ENCODE measurements at places on chromosomes 6 and 20.

GRCh38 chr6:99579781-99580180 lies 11.3 kb upstream of the CCNC start:
- no peak for DNase-seq

DNA sequence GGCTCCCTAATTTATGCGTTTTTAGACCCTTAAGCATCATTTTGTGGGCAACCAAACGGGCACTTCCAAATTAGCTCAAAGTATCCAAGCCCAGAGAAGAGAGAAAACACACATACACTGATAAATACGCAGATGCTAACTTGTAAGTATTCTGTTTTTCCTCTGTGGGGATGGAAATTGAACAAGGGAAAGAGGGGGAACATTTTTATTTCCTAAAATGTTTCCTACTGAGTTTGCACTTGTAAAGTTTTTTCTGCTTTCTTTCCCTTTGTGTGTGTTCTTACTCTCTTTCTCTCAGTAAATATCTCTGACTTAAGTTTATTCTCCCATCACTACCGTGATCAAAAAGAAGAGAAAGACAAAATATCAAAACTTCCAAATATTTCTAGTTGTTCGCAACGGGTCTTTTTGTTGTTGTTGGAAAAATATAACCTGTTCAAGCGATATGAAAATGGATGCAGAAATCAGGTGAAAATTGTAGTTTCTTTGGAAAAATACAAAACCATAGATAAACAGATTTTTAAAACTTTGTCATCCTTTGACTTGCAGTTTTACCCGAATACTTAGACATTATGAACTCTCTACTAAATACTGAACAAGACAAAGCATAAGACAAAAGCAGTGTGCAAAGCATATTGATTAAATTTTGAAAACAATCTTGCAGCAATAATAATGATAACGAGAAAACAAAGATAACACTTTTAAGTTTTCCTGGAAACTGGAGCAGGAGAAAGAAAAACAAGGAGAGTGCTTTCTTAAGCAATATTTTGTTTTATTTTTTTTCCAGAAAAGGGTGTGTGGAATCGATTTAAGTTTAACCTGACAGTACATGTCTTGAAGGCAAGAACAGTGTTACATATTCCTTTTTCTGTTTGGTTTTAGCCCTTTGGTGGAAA lies 1.0 kb upstream of the NKX2-4 start:
- DNase-seq, result no peak

GRCh38 chr6:163313981-163314380 lies 100.5 kb upstream of the QKI start:
- DNase-seq, result no peak

DNA sequence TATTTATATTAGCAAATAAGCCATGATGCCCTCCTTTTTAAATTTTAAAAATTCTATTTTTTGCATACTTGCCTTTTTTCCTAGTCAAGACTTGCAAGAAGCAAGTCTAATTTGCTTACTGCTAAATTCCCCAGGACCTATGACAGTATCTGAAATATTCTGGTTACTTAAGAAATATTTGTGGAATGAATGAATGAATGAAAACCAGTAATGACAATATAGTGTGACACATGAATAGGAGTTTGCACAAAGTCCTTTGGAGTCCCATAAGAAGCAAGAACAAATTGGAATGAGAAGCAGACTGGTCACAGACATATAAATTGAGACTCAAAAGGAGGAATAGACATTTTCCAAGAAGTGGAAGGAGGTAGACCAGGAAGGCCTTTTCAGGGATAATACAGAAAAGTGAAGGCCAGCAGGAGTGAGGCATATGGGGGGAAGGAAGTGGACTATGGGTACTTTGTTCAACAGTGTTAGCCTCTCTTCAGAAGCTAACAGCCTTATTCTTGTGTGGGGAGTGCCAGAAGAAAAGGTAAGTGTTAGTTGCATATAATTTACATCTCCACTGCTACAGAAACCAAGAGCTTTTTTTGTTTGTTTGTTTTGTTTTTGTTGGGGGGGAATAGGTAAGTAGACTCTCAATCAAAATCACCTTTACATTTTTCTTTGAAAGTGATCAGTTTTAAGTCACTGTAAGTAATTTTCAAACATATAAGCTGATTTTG lies 93.6 kb upstream of the FAM184A start:
- DNase-seq, result no peak

DNA sequence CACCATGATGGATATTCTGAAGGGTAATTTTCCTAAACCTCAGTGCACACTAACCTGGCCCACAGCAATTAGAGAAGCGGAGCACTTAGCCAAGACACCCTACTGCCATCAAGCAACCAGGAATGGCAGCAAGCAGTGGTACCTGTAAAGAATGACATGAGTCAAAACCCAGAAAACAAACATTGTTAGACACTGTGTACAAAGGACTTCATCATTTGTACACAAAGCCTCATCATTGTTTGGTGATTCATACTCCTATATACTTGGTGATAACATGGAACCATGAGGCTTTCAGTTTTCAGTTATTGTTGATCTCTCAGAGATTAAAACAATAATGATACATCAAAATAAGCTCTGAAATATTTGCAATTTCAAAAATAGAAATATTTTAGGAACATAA lies 74.6 kb downstream of the MLIP start:
- DNase-seq, result no peak

- DNase-seq, result no peak
Observed at GRCh38 chr20:54995553-54995952, 520.2 kb downstream of the DOK5 start.

GRCh38 chr6:2353412-2354137 lies 108.2 kb upstream of the GMDS start:
- peak; percentile 8 for DNase-seq

DNA sequence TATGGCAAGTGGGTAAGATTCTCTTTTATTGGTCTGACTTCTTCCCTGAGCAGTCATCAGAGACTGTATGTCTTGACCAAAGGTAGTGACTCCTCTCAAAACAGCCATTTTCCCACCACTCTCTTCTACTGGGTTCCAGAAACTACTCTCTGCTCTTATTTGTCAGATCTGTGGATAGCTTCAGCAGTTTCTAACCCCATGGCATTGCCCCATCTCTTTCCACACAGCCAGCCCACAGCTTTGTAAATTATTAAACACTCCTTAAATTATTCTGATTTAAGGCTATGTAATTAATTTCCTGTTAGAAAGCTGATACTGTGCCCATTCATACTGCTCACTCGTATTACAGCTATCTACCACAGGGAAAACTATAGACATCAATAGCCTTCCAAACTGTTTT lies 138.4 kb upstream of the CNR1 start:
- no peak for DNase-seq

DNA sequence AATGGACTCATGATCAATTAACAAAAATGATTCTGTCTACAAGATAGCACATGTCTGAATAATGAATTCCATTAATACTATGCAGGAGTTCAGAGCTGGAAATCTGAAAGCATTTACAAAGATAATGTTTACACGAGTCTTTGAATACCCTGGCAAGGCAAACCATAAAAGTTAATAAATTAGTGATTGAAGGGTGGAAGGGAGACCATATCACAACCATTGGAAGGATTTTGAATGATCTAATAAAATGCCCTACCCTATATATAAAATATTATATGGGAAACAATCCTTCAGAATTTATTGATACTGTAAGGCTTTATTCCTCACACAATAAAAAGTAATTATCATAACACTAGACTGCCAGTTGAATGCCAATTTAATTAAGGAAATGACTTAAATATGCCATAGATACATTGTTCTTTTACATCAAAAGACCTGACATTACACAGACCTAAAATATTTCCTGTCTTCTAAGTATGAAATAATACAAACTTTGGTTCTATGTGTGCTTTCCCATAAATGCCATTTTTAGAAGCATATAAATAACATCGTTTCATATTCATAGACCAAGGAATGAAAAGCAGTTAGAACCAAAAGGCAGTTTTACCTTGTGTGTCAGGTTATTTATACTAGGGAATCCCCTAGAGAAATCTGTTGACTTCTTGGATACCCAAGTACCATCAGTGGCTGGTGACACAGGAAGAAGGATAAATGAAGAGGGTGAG lies 249.2 kb upstream of the MARCKS start:
- DNase-seq, result no peak

DNA sequence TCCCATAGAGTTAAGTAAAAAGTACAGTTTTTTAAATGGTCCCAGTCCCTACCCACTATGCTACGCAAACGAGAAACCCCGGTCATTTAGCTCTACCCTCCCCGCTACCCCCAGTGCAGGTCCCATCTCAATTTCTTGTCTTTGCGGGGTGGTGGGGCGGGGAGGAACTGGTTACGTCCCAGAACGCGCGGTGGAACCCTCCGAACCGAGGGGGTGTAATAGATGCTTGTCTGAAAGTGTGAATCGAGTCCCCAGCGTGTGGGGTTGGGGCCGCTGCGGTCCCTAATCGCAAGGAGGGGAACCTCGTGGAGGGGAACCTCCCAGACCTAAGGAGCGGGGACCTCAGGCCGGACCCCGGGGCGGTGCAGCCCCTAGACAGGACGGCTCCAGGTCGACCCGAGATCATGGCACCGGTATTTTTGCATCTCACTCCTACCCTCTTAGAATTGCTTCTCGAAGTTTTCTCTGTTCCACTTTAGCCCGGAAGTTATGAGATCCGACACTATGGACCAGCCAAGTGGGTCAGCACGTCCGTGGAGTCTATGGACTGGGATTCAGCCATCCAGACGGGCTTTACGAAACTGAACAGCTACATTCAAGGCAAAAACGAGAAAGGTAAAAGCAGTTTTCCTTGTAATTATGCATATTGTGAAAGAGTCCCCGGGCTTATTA lies 779 bp downstream of the HEBP2 start:
- no peak for DNase-seq

GRCh38 chr6:118296129-118296901 lies 251.8 kb upstream of the PLN start:
- no peak for DNase-seq

DNA sequence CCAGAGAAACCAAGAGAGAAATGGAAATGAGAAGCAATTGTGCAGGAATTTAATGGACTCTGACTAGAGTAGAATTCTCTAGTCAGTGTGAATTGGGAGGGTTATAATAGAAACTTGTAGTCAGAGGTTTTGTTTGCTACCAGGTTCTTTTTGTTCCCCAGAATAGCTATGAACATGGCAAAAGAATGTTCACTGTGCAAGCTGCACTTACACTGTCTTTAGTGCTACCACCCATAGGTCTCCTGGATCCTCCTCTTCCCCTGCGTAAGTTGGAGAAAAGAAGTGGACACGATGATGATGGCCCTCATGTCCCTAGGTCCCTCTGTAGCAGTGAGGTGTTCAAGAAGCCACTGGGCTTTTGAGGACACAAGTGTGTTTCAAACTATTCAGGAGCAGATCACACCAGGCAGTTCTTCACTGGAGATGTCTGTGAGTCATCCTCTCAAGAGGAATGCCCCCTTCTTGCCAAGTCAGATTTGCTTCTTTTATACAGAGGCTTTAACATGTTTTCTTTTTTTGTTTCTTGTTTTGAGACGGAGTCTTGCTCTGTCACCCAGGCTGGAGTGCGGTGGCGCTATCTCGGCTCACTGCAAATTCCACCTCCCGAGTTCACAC lies 47.6 kb upstream of the SMIM8 start:
- no peak for DNase-seq

GRCh38 chr6:99661870-99662269 lies 55.2 kb downstream of the PRDM13 start:
- DNase-seq, result no peak

DNA sequence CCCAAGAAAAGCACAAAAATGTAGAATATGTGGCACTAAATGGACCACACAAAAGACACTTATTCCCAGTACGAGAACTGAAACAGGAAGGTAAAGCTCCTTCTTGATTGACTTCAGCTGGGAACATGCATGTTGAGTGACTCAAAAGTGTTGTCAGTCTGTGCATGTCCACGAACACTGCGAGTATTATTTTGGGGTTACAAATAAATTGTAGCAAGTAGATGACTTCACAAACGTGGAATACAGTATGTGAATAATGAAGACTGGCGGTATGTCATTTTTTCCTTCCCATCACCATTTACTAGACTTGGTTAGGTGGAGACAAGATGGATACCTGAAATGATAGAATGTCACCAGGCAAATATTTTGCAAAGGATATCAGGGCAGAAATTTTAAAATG lies 45.4 kb downstream of the L3MBTL3 start:
- DNase-seq, result no peak

- DNase-seq, result no peak
Observed at GRCh38 chr6:158795516-158795915, 23.7 kb downstream of the EZR start.

DNA sequence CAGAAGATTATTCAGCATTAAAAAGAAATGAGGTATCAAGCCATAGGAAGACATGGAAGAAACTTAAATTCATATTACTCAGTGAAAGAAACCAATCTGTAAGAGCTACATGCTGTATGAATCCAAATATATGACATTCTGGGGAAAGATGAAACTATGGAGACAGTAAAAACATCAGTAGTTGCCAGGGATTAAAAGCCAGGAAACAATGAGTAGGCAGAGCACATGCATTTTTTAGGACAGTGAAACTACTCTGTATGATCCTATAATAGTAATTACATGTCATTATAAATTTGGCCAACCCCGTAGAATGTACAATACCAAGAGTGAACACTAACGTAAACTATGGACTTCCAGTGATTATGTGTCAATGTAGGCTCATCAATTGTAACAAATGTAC lies 92.8 kb upstream of the RNF217 start:
- DNase-seq, result no peak

DNA sequence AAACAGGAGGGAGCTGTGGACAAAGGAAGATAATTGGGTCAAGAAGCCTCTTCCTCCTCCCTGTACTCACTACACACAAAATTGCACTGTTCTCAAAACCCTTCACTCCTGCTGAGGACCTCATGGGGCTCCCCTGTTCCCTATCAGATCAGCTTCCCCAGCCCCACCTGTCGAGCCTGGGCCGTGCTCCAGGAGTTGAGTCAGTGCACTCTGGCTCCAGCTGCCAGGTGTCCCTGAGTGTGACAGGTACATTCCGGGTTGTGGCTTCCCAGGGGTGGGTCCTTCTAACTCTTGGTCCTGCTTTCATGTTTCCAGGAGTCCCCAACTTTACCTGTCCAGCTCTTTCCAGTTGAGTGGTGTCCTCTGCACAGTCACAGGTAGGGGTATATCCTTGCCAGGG lies 8.4 kb downstream of the RAB5IF start:
- no peak for DNase-seq

DNA sequence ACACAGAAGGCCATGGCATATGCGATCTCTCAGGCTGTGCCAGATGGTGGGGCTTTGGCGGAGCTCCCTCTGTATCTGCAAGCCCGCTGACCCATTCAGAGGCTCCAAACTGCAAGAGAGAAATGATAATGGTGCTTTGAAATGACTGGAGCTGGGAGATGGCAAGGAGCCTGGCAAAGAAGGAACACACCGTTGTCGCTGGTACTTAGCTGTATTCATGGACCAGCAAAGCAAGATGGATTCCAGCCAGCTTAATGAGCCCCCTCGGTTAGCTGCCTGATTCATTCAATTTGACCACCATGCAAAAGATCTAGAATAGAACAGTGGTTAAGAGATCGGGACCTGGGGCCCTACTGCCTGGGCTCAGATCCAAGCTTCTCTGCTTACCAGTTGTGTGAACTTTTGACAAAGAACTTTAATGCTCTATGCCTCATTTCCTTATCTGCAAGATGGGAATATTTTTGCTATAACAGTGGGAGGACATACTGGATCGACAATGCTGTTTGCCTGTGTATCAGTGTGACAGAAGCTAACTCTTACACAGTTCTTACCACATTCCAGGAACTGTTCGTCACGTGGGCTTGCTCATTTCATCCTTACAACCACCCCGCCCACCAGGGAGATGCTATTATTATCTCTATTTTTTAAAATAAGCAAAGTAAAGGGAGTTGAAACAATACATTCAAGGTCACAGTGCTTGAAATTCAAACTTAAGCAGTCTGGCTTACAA lies 317.8 kb upstream of the SULF2 start:
- no peak for DNase-seq

GRCh38 chr20:41221614-41222218 lies 84.4 kb downstream of the PLCG1 start:
- DNase-seq, result no peak
